ENCODE measurements at places on chromosomes 16 and 17.

DNA sequence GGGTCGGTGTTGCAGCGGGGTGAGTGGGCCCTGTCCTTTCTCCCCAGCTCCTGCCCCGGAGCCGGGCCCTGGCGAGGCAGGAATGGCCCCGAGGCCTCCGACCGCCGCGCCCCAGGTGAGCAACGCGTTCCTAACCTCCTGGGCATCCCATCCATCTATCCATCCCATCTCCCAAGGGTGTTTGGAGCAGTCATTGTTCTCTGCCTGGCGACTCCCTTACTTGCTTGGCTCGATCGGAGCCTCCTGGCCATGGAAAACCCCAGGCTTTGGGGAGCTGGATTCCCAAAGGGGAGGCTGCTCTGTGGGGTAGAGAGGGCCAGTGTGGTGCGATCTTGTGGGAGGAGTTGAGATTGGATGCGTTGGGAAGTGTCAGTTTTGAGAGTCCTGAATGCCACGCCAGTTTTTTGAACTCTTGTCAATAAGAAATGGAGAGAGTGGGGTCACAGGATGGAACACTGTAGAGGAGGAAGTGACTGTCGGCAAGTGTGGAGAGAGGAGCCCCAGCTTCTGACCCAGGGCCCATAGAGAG, 684 bp downstream of the ZFP90 start:
- DNase-seq, result no peak

DNA sequence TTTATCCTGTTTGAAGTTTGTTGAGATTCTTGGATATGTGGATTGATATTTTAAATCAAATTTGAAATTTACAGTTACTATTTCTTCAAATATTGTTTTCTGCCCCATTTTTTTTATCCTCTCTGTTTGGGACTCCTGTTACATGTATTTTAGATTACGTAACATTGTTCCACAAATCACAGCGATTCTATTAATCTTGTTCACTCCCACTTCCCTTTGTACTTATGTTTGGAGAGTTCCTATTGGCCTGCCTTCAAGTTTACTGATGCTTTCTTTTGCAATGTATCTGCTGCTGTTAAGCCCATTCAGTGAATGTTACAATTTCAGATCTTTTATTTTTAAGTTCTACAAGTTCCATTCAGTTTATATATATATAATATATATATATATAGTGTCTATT, 288.3 kb upstream of the TNRC6C start:
- no peak for DNase-seq

GRCh38 chr17:72205357-72205756, 84.5 kb downstream of the SOX9 start:
- DNase-seq, result no peak

- no peak for DNase-seq
These were observed 12.9 kb downstream of the TXNDC11 start for GRCh38 chr16:11729787-11730186.

- DNase-seq, result no peak
These were observed 7.8 kb downstream of the ABR start for GRCh38 chr17:1171953-1172352.

- DNase-seq, result no peak
These were observed 13.7 kb upstream of the KRT23 start for GRCh38 chr17:40951011-40951622.

DNA sequence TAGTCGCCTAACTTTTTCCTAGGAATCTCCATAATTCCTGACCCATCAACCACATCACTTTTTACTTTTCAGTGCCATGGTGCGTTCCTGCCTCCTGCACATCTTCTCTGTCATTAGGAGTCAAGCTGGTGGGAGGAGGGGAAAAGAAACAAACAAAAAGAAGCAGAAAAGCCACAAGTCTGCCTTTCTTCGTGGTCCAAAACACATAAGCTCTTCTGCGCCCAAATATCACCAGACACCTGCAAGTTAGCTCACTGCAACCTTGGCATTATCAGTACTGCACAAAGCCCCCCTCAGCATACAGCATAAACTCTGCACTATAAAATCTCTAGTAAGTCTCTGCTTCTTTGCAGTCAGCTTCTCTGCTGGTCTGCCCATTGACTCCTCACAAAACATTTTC, 295.3 kb downstream of the HS3ST3B1 start:
- no peak for DNase-seq

DNA sequence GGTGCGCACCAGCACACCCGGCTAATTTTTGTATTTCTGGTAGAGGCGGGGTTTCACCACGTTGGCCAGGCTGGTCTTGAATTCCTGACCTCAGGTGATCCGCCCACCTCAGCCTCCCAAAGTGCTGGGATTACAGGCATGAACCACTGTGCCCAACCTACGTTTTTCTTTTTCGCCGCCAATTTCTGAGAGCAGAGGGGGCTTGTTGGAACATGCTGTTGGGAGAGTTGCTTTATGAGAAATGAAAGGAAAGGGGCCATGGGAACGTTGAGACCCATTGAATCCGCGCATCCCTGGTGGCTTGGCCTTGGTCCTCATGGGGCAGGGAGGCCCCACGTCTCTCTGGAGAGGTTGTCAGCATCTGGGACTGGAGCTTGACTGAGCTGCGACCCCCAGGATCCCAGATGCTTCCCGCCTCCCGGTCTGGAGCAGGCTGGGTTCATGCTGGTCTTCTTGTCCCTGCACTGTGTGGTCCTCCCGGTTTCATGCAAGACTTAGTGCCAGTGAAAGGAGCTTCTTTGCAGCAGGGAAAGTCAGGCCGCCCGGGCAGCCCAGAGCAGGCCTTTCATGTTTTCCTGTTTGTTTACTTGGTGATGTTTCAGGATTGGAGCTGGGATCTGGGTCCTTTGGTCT, 22.8 kb downstream of the CRISPLD2 start:
- DNase-seq, result no peak

- DNase-seq, result no peak
These were observed 5.9 kb upstream of the CCL22 start for GRCh38 chr16:57352636-57353047.

DNA sequence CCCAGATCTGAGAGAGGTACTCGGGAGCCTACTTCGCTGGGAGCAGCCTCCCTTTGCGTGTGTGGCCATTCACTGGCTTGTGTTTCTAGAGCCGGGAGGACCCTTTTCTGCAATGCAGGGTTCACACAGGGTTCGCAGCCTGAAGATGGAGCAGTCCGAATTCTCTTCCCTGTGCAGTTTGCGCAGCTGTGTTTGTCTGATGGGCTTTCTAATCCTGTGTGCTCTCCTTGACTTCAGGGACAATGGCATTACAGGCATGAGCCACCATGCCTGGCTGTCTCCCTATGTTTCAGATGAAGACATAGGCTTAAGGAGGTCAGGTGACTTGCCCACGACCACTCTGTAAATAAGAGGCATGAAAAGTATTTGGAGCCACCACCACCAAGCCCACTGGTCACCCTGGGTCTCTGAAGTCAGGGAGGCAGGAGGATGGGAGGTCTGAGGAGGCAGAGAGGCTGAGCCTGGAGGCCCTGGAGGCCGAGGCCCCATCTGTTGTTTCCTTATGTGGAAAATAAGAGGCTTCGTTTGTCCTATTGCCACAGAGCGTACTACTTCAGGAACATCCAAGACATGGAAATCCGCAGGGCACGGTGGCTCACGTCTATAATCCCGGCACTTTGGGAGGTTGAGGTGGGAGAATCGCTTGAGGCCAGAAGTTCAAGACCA, 5.0 kb upstream of the STH start:
- no peak for DNase-seq

DNA sequence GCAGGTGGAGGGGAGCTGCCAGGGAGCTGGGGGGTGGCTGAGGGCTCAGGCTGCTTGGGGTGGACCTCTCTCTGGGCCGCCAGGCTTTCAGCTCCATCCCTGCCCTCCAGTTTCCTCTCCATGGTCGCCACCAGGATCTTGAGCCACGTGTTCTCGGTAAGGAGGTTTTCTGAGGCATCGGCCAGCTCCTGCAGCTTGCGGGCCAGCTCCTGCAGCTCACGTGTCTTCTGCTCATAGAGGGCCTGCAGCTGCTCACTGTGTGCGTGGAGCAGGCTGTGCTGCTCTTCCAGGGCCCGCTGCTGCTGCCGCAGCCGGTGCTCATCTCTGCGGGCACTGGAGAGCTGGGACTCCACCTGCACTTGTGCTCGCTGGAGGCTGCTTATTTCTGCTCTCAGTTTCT, 11.0 kb downstream of the SNN start:
- DNase-seq, result no peak

DNA sequence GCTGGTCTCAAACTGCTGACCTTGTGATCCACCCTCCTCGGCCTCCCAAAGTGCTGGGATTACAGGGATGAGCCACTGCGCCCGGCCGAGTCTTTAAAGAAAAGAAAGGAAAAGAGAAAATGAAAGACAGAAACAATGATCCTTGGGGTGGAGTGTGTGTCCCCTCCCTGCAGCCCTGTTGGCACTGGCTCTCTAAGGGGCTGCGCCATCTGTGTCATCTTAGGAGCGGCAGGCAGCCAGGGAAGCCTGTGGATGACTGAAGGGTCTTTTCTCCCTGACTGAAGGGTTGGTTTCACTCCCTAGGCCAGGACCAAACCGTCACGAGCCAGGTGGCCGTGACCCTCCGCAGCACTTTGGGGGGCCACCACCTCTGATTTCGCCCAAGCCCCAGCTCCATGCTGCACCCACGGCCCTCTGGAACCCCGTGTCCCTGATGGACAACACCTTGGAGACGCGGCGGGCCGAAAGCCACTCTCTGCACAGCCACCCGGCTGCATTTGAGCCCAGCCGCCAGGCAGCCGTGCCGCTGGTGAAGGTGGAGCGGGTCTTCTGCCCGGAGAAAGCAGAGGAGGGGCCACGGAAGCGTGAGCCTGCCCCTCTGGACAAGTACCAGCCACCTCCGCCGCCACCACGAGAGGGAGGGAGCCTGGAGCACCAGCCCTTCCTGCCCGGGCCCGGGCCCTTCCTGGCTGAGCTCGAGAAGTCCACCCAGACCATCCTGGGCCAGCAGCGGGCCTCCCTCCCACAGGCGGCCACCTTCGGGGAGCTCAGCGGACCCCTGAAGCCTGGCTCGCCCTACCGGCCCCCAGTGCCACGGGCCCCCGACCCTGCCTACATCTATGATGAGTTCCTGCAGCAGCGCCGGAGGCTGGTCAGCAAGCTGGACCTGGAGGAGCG, 27.7 kb downstream of the GINS2 start:
- no peak for DNase-seq

DNA sequence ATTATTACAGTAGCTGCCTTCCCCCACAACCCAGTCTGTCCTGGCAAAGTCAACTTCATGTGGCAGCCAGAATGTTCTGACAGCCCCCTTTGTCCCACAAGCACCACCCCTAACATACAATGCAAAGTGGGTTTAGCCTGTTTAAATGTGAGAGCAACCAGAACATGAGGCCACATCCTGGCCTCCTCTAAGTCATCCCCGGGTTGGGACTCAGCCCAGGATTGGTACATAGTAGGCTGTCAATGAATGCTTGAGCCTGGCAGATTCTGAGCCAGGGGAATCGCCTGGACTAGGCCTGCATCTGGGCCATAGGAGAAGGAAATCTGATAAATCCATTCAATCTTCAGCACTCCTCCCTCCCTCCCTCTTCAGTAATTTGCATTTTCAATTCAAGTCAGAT, 4.3 kb upstream of the ITGA3 start:
- no peak for DNase-seq

GRCh38 chr17:64070213-64070612, 49.8 kb upstream of the ICAM2 start:
- no peak for DNase-seq

GRCh38 chr16:1005286-1005685, 23.7 kb downstream of the SOX8 start:
- no peak for DNase-seq

DNA sequence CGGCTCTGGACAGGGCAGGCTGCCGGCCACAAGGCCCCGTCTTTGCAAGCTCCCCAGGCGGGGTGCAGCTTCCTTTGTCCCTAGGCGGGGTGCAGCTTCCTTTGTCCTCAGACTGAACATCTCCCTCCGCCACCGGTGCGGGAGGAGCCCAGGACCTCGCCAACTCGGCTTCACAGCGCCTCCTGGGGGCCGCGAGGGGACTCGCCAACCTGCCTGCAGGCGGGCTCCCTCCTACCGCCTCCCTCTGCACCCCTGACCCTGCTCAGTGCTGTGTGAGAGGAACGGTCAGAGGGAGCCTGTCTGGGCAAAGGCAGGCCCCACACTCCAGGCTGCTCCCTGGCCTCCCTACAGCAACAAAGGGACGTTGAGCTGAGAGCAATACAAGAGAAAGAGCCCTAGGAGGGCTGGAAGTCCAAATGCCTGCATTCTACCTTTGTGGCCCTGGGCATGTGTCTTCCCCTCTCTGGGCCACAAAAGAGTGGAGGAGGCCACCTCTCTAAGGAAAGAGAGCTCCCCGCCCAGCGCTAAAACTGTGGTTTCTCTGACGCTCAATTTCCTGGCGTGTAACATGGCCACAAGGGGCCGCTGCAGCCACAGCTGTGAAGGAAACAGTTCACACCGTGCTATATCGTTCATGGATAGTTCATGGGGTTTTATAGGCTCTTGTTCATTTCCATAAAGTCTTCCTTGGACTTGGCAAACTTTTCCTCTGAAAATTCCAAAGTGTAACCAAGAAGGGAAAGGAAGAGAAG, 20.9 kb upstream of the KRT19 start:
- peak; percentile 93 for DNase-seq
